AG10803 (cell line): ENCODE measurements at places on chromosomes 12 and 14.

DNA sequence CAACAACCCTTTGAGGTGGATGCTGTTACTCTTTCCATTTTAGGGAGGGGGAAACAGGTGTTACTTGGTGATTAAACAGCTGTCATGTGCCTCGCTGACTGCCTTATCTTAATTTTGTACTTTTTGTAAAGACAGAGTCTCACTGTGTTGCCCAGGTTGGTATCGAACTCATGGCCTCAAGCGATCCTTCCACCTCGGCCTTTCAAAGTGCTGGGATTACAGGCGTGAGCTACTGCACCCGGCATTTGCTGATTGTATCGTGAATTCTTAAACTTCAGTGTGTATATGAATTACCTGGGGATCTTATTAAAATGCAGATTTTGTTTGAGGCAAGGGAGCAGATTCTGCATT, 659 bp downstream of the PSMD9 start:
- no peak for DNase-seq

DNA sequence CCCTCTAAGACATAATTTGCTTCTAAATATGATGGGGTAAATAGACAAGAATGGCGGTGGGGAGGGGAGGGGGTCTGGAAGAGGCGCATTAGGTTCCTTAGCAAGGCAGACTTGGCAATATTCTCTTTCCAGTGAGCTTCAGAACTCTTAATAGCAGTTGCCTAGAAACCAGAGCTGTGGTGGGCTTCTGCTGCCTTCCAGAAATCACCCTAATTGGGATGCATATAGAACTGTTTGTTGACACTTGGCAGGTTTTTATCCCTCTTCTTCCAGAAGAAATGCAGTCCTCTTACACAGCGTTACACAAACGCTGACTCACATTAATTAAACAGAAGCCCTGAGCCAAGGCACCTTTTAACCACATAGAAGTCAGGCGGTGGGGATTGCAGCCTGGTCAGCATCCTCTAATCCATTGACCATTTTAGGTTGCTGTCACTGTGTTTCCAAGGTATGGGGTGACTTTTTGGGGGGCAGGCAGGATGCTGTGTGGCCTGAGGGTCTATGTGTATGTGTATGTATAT, 114.1 kb downstream of the CCDC60 start:
- no peak for DNase-seq

- DNase-seq = peak; percentile 9
These were observed 379.8 kb downstream of the VRK1 start for GRCh38 chr14:97177016-97177415.

- DNase-seq = no peak
These were observed 124.9 kb downstream of the DERA start for GRCh38 chr12:16036073-16036472.

GRCh38 chr12:89976866-89977265, 268.2 kb upstream of the ATP2B1 start:
- DNase-seq = peak; percentile 35

DNA sequence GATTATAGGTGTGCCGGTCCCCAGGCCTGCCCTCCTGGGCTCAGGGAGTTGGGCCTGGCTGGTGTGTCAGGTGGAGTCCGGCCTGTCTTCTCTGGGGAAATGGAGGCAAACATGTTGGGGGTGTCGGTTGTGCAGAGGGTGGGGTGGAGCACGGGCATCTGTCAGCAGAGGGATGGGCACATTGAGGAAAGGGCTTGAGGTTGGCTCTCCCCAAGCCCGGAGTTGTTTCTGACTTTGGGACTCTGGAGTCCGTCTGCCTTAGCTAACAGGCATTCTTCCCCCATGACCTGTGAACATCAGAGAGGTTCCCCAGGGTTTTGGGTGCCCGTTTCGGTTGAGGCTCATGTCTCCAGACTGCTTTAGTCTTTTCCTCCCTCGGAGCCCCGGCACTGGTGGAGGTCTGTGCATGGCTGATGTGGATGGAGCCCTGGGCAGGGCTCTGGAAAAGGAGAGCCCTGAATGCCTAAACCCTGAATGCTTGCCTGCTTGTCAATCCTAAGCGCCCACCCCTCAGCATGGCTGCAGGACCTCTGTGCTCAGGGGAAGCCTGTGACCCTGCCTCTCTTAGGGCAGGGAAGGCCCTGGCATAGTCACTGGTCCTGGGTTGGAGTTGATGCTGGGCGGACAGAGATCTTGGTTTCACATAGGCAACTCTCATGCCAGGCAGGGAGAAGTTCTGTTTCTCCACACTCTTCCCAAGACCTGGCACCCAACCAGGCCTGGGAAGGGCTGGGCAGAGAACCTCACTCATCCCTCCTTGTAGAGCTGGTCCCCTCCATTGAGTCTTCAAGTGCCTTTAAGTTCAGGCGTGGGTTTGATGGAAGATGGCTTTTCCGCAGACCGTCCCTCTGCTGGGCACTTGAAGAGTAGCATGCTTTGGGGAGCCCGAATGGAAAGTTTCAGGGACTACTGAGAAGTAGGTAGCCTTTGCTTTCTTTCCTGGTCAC, 12.9 kb downstream of the NYNRIN start:
- DNase-seq = peak; percentile 60

DNA sequence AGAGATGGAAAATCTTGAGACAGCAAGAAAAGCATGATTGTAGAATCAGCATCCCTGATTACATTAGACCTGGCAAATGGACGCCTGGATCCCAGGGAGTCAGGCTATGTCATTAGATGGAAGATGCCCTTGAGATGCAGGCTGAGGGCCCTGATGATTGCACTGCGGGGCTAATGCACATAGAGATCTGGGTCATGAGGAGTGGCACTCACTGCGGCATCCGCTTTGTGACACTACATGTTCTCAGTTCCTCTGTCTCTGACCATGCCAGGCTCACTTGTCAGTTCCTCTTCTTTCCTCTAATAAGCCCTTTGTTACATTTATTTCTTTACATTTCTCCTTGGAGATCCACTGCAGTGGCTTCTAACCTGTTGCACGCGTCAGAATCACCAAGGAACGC, 70.1 kb upstream of the GPATCH2L start:
- DNase-seq = no peak

GRCh38 chr12:32893458-32893857, 3.1 kb downstream of the PKP2 start:
- DNase-seq = no peak

DNA sequence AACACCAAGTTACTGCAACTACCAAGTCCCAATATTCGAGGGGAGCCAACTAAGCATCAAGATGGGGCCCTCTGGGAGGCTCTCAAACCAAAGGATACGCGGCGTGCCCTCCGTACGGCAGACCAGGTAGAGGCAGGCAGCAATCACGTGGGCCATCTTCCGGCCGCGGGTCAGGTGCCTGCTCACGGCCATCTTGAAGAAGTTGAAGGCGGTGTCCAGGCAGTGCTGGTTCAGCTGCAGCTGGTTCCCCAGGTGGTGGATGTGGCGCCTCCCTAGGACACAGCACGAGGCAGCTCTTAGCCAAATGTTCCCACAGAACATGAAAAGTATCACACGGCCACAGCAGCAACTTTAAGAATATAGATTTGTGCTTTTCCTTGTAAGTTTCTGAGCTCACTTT, 24.3 kb downstream of the BTBD6 start:
- DNase-seq = no peak

DNA sequence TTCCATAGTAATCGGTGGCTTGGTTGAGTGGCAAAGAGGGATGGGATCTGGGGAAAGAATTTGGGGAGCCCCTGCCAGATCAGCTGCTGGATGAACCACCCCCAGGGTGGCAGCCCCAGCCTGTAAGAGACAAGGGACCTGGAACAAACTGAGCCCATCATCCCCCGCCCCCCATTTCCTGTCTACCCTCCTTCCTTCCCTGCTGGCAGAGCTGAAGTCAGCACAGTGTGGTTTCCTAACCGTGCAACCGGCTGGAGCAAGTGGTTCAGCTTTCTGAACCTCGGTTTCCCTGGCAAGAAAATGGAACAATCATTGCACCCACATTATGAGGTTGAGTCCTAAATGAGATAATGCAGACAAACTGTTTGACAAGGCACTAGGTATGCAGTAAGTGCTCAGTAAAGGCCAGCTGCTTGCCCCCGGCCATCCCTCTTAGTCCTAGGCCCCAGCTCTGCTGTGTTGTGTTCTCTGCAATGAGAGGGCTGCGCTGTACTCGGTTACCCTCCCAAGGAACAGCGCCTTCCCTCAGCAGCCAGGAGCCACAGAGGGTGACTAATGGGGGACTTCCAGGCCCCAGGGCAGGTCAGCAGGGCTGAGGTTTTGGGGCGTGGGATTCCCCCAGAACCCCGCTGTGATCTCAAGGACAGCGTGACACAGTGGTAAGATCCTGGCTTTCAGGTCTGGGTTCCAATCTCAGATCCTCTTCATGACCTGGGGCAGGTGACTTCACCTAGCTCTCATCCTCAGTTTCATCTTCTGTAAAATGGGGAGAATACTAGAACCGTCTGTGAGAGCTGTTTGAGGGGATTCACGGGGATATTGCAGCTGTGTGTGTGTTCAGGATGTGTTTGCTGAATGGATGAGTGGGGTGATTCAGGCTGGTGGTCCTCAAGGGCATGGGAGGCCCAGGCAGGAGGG, 16.5 kb downstream of the SELPLG start:
- DNase-seq = peak; percentile 49

DNA sequence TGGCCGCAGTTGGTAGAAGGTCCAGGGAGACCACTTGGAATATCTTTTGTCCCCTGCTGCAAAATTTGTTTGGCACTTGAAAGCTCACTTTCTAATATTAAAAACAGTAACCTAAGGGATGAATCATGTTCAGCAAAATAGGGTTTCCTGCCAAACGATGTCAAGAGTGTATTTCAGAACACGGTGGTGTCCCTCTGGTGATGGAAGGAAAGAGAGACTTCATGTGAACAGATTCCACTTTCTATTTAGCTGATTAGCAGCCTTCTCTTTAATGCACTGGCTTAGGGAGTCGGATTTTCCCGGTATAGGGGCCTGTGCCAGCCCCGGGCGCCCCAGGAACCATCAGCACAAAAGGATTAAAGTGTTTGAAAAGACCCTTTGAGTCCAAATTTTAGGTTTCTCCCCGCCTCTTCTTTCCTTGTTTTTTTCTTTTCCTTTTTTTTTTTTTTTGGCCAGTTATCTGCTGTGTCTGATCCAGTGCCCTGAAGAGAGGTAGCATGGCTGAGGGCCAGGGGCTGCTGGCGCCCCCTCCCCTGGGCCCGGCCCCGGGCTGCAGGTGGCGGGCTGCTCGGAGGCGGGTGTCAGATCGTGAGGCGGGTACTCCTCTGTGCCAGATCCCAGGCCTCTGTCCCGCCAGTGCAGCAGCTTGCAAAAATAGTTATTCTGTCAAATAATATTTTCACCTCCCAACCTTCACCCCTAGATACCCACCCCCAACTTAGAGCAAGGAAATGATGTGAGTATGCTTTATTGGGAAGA, 88.3 kb downstream of the TESC start:
- no peak for DNase-seq

DNA sequence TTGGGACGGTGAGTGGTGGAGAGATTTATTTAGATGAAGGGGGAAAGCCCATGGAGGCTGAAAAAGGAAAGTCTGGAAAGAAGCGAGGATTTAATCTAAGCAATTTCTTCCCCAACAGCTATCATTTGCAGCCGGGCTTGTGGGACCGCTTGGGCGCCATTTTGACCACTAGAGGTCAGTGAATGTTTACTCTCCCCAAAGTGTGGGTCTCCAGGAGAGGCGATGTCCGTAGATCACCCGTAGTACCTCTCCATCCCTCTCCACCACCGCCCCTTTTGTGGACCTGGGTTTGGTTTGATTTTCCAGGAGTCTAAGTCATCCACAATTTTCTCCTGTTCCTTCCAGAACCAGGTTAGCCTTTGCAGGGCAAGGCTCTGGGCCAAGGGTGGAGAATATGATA, 91.2 kb upstream of the PARP11 start:
- no peak for DNase-seq

- DNase-seq = no peak
These were observed 2.4 kb upstream of the RXYLT1 start for GRCh38 chr12:63777340-63777739.

DNA sequence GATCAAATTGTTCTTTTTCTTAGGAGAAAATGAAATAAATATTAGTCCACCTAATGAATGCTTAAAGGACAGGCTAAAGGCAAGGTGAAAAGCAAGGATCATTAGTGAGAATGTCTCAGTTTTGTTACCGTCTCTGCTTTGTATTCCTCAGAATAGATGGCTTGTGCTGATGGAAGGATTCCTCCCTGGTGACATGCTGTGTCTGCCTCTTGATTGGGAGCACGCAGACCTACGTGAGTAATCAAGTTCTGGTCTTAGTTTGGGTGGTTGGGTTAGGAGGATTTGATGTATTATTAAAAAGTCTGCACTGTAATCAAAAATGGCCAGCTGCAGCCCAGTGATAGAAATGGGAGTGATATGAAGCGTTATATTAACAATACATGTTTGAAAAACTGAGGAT, 78.8 kb upstream of the RTL1 start:
- no peak for DNase-seq

- DNase-seq = peak; percentile 21
These were observed 144.2 kb downstream of the C12orf75 start for GRCh38 chr12:105474672-105475071.

- DNase-seq = no peak
These were observed 127.7 kb upstream of the SFSWAP start for GRCh38 chr12:131583090-131583712.

DNA sequence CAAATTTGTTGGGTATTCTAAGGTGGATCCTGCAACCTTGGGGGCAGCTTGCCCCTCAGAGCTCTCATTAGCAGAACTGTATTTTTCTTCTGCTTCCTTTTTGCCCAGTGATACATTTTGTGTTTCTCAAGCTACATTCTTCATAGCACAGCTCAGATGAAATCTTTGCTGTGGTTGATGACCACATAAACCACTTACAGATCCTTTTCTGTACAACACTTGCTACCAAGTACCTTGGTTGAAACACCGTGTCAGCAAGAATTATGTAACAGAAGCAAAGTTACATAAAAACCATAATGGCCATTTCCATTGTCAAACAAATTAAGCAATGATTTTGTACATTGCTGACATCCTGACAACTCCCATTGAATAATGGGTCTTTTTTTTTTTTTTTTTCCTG, 9.7 kb upstream of the PLBD1 start:
- DNase-seq = peak; percentile 36

DNA sequence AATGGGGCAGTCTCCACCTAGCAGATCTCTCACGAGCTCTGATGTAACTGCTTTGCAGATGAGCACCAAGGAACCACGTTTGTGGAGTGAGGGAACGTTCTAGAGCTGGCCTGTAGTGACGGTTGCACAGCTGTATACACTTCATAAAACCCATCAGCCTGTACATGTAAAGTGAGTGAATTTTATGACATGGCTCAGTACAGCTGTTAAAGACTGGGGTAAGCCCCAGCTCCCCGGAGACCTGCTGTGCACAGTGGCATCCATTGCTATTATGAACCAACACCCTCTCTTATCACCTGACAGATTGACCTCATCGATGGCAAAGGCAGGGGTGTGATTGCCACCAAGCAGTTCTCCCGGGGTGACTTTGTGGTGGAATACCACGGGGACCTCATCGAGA, 20.6 kb downstream of the KMT5A start:
- no peak for DNase-seq
